Activated CD4-positive, alpha-beta T cell treated with anti-CD3 and anti-CD28 coated beads, Interleukin-2, amount 50 U/mL, for 48 hours (primary cell): ENCODE measurements at places on chromosomes 12 and 14.

GRCh38 chr14:65173973-65174693 is 71.8 kb upstream of the MAX start:
- no peak for DNase-seq

DNA sequence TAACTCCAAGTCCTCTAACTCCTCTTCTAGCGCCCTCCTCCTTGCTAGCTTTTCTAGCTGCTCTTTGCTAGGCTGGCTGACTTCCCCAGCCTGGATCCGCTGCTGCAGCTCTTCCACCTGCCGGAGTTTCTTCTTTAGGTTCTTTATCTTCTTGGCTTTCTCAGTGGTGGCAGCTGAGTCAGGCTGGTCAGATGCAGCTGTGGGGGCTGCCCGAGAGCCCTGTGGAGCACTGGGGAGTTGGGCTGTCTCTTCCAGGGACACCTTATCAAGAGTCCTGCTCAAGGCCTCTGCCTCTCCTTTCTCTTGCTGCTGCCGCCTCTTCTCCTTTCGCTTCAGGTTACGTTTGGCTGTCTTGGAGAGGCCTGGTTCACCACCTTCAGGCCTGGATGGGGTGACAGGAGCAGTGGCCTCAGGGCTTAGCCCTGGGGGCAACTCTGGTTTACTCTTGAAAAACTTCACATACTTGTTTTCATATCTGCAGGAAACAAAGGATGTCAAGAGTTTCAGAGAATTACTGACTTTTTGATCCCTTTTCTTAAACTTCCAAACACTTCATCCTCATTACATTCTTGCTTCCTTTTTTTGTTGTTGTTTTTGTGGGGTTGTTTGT is 25.7 kb downstream of the PYM1 start:
- DNase-seq, result no peak

GRCh38 chr14:71322655-71323250 is 415.5 kb downstream of the PCNX1 start:
- no peak for DNase-seq

GRCh38 chr12:3777206-3777809 is 24.4 kb upstream of the CRACR2A start:
- no peak for DNase-seq

DNA sequence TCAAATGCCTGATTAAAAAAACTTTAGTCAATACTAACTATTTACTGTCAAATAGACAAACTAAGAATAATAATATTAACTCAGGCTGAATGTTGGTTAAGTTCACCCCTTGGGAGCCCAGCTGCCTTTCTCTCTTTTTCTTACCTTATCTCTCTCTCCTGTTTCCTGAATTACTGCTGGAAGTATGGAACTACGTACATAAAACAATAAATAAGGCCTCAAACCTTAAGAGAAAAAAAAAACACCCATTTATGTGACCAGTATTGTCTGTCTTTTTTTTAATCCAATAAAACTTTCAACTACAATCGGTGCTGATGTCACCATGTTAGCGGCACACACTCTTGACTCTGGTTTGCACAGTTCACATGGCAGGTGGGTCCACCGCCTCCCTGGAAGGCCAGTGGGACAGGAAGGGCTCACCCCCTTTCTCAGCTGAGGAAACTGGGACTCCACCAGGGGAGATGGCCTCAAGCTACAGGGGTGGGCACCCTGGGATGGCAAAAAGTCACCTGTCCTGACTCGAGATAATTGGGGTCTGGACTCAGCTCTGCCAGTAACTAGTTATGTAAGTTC is 21.3 kb downstream of the BCL11B start:
- no peak for DNase-seq

- no peak for DNase-seq
Measured at GRCh38 chr14:102958461-102958860, 36.0 kb downstream of the AMN start.

DNA sequence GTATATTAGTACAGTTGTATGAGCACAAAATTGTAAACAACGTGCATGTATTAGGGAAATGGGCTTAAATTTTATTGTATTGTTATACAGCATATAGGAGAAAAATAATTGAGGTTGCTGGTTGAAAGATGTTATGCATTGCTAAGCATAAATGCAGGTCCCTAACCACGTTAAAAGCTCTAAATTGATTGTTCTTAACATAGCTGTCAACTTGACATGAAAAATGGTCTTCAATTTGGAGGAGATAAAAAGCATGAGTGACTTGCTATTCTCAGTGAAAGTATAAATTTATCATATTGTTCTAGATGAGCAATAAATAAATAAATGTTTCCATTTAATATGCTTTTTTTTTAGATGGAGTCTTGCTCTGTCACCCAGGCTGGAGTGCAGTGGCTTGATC is 506.6 kb upstream of the ATXN7L3B start:
- no peak for DNase-seq

GRCh38 chr12:56257491-56258067 is 605 bp downstream of the ANKRD52 start:
- DNase-seq, result peak; percentile 21

DNA sequence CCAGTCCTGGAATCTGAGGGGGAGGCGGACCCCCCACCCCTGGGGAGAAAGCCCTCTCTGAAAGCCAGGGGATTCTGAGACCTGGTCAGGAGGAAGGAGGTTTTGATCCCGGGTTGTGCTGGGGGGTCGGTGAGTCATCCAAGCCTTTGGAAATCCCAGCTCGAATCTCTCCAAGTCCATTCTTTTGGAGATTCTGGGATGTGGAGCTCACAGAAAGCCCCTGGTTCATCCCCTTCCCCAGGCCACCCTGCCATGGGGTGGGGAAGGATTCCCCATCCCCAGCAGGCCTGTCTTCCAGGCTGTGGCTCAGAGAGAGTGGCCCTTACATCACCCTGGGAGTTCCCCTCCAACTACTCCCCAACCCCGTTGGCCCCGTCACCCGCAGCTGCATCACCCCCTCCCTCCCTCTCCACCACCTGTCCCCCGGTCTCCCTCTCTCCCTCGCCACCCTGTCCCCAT is 14.3 kb downstream of the EXOC3L4 start:
- peak; percentile 38 for DNase-seq

GRCh38 chr14:23375527-23376251 is 1.2 kb upstream of the CMTM5 start:
- no peak for DNase-seq

GRCh38 chr12:41653386-41654326 is 465.5 kb downstream of the PDZRN4 start:
- no peak for DNase-seq

- no peak for DNase-seq
Measured at GRCh38 chr12:102690253-102690652, 209.9 kb upstream of the IGF1 start.

DNA sequence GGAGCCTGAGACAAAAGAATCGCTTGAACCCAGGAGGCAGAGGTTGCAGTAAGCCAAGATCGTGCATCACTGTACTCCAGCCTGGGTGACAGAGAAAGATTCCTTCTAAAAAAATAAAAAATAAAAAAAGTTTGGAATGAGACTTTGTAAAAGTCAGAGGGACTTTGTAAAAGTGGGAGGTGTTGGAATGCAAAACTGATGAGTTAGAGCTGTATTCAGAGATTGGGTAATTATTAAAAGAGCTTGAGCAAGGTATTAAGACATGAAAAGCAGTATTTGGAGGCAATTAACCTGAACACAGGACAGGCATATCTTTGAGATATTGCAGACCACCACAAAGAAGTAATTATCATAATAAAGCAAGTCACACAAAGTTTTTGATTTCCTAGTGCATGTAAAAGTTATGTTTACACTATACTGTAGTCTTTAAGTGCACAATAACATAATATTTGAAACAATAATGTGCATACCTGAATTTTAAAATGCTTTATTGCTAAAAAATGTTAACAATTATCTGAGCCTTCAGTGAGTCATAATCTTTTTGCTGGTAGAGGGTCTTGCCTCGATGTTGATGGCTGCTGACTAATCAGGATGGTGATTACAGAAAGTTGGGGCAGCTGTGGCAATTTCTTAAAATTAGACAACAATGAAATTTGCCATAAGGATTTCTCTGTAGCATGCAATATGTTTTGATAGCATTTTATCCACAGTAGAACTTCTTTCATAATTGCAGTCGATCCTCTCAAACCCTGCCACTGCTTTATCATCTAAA is 33.1 kb downstream of the PHLDA1 start:
- no peak for DNase-seq

DNA sequence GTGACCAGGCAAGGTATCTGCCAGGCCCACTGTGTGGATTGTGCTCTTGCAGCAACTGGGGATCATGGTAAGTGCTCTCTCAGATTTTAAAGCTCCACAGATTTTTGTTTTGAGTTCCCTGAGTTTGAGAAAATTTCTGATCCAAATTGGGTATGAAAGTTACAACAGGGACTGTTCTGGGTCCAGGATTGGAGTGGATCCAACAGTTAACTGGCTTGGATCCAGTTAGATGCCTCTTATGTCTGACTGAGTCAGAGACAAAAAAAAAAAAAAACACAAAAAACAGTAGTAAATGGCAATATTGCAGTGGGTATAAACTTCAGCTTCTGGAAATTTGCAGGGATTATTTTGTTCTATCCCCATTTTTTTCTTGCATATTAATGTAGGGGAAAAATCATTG is 598.8 kb downstream of the C12orf50 start:
- DNase-seq, result no peak

DNA sequence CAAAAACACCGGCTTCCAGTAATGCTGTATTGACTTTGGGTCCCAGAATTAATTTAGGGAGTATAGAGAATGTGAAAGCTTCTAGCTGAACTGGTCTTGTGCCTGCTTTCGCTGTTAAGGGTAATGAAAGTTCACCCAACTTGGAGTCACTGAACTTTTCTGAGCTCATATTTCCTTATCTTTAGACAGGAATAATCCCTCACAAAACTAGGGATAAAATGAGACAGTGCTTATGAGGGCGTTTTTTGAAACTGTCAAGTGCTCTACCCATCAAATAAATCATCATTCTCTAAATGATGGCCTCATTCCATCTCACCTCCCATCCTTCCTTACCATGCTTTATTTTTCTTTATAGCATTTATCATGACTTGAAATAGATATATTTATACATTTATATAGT is 74.7 kb downstream of the RFX4 start:
- no peak for DNase-seq

DNA sequence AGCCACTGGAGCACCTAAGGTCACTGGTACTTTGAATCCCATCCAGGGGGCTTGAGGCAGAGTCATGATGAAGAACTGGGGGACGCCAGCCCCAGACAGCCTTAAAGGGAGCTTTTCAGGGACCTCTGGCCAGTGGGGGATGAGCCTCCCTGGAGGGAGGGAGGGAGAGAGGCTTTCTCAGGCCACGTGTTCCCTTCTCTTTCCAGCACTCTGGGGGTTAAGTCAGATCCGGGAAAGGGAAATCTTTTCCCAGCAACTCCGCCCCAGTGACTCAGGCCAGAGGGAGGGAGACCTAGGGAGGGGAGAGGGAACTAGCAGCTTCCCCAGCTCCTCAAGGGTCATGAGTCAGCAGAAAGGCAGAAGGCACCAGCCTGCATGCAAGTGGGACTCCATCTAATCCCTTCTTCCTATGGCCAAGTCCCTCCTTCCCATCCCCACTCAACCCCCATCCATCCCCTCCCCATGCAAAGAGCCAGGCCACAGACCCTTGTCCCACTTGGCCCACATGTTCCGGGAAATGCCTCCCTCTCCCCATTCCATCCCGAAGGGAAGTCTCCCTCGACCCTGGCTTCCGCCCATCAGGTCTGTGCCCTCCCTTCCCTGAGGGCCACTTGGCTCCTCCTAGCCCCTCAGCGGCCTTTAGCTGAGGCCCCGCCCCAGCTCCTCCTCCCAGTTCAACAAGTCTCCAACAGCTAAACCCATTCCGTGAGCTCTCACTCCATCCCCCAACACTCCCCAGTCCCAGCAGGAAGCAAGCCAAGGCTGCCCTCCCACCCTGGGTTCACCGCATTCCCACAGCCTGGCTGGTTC is 5.6 kb downstream of the TNFRSF1A start:
- peak; percentile 71 for DNase-seq

DNA sequence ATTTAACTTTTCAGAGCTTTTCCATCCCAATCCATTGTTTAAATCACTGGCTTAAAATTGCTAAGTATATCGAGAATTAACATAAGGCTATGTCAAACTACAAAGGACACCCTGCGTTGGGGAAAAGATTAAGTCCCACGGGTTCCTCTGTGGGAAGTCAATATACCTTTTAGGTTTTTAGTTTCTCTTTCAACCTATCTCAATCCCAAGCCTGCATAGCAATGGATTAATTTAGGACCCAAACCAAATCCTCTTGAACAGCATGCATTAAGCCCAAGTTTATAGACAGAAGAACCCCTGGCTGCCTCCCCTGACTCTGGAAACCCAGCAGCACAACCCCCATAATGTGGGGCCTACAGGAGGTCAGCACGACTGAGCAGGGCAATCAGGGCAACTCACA is 6.3 kb downstream of the CDCA4 start:
- DNase-seq, result no peak

DNA sequence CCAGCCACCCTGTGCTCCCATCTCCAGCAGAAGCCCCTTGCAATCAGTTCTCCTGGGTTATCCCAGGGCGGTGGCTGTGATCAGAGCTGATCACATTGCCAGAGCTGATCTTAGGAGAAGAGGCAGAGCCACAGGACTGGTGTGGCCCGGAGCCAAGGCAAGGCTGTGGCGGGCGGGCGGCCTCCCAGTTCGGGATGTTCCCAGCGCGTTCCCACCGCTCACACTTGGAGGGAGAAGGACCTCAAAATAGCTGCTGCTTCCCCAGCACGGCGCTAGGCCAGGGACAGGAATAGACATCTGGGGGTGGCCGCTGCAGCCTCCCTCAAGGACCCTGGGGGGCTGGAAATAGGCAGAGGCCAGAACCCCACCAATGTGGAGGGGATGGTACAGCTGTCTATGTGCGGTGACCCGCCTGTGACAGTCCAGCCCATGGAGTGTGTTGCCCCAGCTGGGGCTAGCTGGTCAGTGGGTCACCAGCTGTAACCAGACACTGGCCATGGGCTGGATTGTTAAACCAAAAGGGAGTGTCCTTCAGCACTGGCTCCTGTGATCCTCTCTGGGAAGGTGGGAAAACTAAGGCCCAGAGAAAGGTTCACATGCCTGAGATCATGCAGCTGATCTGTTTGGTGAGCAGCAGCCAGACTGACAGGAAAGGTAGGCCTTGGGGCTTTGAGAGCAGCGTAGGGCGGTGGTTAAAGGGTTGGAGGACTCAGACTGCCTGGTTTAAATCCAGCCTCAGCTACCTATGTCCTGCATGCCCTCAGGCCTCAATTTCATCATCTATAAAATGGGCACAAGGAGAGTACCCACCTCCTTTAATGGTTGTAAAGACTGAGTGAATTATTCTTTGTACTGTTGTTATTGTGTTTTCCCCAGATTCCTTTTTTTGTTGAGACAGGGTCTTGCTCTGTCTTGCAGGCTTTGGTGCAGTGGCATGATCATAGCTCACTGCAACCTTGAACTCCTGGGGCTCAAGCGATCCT is 8.0 kb upstream of the POP5 start:
- DNase-seq, result no peak

DNA sequence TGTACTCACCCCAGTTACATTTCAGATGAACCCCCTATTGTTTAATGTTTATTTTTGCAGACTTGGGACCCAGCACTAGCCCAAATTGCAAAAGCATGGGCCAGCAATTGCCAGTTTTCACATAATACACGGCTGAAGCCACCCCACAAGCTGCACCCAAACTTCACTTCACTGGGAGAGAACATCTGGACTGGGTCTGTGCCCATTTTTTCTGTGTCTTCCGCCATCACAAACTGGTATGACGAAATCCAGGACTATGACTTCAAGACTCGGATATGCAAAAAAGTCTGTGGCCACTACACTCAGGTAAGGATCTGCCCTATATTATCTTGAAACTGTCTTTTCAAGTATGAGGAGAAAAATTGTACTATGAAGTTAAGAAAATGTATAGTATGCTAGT is 1.2 kb downstream of the GLIPR1 start:
- no peak for DNase-seq
